ENCODE measurements at places on chromosomes 16 and 17.

GRCh38 chr17:80893604-80894438 lies 97.8 kb upstream of the CHMP6 start:
- no peak for DNase-seq

DNA sequence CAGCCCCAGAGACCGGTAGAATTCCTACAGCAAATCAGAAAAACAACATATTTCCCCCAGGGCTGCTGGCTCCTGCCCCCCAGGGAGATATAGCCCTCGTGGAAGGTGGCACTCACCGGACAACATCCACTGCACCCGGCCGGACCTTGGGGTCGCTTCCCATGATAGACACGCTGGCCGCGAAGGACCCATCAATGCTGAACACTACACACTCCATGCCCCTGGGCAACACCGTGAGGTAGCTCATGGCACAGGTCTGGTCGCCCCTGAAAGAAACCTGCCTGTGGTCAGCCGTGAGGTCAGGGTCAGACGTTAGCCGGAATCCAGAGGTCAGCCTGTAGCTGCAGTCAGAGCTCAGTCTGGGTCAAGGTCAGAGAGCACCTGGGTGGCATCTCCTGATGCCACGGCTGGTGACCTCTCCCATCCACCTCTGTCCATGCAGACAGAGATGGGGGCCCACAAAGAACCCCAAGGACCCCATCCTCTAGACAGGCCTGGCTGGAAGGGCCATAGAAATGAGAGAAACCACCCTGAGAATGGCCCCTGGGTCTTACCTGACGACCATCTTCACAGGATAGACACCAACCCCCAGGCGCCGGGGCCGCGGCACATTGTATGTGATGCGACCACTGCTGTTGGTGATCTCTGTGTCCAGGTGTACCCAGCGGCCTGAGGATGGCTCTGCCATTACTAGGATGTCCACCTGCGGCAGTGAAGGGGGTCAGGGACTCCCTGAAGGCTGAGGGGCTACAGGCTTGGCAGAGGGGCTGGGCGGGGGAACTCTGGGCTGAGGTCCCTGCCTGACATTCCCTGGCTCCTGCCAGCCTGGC lies 19.6 kb downstream of the PIMREG start:
- no peak for DNase-seq

- DNase-seq = no peak
Measured at GRCh38 chr17:71825687-71826086, 295.1 kb upstream of the SOX9 start.

- DNase-seq = no peak
Measured at GRCh38 chr17:6162892-6163291, 92.7 kb downstream of the WSCD1 start.

- no peak for DNase-seq
Measured at GRCh38 chr16:19062706-19063105, 4.7 kb upstream of the COQ7 start.

DNA sequence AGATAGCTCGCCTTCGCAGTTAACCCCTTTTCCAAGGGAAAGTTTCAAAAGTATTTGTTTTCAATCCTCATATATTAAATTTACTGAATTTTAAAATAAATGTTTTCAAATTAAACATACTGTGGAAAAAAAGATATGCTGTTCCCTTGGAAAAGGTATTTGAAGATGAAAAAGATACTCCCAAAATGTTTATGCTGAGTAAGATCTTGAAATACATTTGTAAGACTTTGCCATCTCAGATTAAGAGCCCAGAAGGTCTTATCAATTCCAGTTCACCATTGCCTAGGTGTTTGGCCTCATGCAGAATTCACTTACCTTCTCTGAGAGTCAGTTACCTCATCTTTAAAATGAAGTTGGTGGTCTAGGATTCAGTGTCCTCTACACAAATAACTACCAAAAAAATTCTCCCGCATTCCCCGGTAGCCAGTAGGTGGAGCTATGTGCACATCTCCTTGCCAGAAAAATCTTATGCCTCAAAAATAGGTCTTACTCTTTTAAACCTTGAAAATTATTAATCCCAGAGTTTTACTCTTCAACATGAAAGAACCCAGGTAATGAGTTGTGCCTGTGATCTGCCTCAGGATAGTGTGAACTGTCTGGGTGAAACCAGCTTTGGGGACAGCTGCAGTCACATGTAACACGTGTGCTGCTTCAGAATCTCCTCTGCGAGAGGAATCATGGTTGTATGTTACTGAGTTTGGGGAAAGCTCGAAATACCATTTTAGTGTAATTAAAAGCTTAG lies 178.3 kb downstream of the MRTFB start:
- DNase-seq = no peak

DNA sequence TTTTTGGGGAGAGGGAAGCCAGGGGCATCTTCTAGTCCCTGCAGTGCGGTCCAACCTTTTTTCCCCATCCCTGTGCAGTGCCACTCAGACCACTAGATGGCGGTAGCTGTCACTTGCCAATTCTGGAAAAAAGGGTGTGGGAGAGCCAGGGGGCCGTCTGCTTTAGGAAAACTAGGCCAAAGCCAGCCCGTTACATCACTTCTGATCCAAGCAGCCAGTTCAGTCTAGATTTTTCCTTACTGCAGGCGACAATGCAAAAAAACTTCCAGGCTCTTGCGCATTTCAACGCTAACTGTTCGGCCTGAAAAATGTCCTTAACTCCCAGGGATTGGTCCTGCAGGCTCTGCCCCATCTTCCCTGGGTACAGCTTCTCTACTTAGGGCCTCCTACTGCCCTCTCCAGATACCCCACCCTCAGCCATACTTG lies 69.2 kb upstream of the CES5A start:
- DNase-seq = no peak
